ENCODE measurements at places on chromosomes 16 and 17. TPM values are rescaled to one million over a fixed set of nuclear protein-coding genes. Genes with fewer than 3 reads are reported as not detected.

- no peak for DNase-seq
Measured at GRCh38 chr16:53415504-53415903, 18.8 kb upstream of the RBL2 start.

DNA sequence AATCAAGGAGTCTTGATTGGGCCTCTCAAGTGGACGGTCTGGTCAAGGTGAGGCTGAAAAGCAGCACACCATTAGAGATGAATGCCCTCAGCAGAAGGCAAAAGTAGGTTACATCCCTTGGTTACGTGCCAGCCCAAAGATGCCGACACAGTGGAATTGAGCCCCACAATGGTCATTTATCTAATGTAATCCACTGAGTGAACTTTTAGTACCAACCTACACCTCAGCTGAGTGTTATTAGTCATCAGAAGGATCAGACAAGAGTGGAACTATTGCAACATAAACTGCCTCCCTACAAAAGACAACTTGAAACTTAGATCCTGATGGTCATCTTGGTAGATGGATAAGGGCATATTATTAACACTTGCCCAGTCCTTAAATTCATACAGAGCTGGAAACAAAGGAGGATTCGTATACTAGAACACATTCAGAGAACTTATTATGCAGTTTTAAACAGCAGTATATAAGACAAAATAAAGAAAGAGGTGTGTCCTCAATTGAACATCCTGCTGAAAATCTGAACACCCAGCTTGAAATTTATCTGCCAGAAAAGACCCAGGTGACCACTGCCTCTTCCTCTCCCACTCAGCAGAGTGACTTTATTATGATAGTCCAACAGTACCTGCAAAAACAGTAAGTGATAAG is 2.8 kb downstream of the DCUN1D3 start:
- DNase-seq, result no peak

DNA sequence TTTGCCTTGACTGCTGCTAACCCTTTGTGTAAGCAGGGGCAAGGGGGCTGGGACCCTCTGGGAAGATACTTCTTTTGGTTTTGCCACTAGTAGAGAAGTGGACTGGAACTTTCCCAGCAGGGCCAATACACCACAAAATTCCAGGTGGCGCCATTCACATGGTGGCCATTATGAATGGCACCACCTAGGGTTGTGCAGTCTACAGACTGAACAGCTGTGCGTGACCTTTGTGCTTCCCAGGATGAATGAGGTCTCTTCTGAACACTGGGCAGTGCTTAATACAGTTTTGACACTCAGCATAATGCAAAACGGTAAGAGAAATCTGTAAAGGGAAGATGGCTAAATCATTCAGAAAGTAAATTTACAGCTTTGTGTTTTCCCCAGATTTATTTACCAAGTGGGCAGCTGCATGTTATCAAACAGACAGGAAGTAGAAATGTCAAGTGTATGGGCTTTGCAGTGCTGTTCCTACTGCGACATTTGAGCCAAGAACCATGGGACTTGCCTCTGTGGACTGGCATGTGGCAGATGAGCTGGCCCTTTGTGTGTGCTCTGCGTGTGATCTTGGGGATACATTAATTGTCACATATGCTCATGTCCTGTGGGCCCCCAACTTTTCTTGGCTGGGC is 9.2 kb downstream of the SYT17 start:
- no peak for DNase-seq

DNA sequence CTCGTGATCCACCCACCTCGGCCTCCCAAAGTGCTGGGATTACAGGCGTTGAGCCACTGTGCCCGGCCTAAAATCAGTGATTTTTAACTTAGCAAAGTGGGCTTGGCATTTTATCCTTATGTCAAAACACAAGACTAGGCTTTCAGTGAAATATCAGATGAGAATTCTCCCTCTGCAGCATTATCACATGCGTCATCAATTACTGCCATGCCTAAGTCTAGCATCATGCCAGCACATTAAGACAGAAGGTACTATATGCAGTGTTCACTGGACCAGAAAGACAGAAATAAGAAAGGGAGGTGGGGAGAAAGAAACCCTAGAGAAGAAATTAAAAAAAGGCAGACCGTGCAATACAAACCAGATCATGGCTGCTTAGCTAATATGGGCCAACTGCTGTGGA is 29.8 kb downstream of the GPATCH8 start:
- no peak for DNase-seq

DNA sequence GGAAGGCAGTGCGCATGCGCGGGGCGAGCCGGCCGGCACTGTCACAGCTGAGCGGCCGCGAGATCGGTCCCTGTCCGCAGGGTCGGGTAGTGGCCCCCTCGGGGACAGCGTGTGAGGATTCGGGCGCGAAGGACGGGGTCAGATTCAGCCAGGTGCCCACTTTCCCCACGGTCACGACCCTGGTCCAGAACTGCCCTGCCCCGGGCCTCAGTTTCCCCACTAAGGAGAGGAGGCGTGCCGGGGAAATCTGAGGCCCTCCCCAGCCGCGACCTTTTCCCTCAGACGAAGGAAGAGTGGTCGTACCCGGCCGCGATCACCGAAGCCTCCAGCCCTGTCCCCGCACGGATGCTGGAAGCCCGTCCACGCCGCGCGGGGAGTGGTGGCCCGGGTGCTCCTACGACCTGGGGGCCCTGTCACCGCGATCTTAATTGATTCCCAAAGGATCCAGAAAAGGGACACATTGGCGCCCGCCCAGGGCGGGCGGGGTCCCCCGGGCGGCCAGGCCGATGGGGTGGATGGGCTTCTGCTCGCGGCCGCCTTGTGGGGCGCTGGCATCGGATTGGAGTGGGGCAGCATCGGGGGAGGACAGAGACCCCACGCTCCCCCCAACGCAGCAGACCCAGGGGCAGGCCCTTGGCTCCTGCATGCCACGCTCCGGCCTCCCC is 57.7 kb downstream of the SRL start:
- DNase-seq, result no peak

- DNase-seq, result no peak
Measured at GRCh38 chr17:46977348-46977747, 1.7 kb downstream of the RPRML start.

GRCh38 chr17:3276126-3276525 is 22.0 kb downstream of the OR3A1 start:
- no peak for DNase-seq

DNA sequence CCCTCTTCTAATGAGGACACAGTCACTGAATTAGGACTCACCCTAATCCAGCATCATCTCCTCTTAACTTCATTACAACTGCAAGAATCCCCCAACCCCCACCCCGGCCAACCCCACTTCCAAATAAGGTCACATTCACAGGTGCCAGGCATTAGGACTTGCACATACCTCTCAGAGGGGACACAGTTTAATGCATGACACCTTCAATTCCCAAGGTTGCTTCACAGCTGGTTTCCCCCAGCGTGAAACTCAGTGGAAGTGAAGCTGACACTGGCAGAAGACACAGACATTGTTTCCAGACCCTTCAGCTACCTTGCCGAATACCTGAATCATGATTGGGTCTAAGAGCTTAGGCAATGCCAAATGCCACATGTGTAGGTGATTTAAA is 217.0 kb upstream of the DYNLRB2 start:
- DNase-seq, result no peak

GRCh38 chr17:15287538-15288267 is 22.6 kb upstream of the PMP22 start:
- DNase-seq, result no peak

- DNase-seq, result no peak
Measured at GRCh38 chr16:67120025-67120424, 10.3 kb downstream of the PHAF1 start.

GRCh38 chr16:80433623-80434022 is 107.2 kb upstream of the DYNLRB2 start:
- DNase-seq, result no peak

GRCh38 chr17:21452377-21453143 is 76.4 kb downstream of the KCNJ12 start:
- DNase-seq, result peak; percentile 17

DNA sequence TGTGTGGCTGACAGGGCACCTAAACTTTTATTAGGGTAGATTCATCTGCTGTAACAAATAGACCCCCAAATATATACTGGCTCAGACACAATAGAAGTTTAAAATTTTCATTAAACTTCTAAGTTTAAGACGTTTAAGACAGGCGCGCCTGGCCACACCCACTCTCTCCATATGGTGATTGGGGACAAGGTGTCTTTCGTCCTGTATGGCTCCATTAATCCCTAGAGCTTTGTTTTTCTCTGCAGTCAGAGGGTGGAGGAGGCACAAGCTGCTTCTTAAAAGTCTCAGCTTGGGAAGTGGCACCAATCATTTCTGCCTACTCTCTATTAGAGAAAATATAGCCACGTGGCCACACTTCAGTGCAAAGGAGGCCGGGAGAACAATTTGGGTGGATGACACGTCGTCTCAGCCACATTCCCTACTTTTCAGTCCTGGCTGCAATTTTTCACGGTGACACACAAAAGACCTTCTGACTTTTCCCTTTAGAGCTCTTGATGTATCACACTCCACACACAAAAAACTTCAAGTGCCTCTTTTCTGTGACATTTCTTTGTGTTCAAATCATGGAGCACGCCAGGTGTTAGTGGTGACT is 125.5 kb upstream of the CACNG3 start:
- no peak for DNase-seq

GRCh38 chr16:3878610-3879009 is 1.9 kb downstream of the CREBBP start:
- no peak for DNase-seq

GRCh38 chr17:73803964-73804435 is 159.8 kb upstream of the SDK2 start:
- DNase-seq, result no peak

- DNase-seq, result no peak
Measured at GRCh38 chr16:59878479-59878878, 1144.4 kb upstream of the GOT2 start.

DNA sequence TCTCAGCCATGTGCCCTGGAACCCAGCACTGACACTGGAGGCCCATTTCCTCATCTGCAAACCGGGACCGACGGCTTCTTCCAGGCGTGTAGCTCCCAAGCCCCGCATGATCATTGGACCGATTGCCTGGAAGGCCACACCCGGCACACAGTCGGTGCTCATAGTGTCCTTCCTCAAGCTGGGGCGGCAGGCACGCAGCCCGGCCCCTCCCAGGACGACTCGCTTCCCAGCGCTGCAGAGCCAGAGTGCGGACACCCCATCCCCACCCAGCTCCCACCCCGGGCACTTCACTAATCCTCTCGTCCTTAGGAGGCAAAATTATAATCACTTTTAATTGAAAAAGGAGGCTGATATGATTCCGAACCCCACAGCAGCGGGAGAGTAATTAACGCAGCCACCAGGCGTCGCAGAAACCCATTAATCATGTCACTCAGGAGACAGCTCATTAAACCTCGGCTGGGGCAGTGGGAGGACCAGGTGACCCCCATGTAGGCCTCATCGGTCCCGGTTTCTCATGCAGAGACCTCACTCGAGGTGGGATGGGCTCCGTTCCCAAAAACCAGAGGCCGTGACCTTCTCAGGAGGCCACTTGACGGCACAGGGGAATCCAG is 33.1 kb downstream of the ZNF469 start:
- no peak for DNase-seq

- DNase-seq, result no peak
Measured at GRCh38 chr16:8299635-8300034, 290.7 kb downstream of the TMEM114 start.

DNA sequence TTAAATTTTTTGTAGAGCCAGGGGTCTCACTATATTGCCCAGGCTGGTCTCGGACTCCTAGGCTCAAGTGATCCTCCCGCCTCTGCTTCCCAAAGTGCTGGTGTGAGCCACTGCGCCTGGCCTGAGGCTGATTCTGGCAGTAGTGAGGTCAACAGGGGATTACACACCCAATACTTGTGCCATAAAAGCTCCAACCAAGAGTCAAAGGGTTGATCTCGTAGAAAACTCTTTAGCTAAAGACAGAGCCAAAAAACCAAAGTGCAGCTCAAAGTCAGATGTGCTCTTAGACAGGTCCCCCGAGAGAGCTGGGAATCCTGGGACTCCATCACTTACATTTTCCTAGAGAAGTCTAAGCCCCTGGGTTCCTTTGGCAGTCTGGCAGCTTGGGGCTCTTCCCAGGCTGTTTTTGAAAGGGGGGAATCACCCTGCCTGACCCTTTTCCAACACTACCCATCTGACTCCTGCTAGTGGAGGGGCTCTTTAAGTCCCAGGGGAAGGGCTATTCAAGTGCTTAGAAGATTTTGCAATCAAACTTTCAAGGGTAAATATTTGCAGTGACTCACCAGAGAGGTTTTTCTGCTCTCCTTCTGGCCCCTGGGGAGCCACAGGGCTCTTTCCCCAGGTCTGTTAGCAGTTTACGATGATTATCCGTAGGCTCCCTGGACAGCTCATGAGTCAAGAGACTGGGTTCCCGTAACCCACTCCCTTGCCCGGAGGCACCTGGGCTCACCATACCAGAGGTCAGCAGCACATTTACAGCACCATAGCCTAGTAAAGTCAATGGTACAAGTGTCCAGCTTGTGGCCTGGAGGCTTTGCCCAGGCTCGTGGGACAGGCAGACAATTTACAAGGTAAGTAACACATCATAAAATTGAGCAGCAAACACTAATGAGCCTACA is 408.7 kb downstream of the SLC39A11 start:
- DNase-seq, result no peak

DNA sequence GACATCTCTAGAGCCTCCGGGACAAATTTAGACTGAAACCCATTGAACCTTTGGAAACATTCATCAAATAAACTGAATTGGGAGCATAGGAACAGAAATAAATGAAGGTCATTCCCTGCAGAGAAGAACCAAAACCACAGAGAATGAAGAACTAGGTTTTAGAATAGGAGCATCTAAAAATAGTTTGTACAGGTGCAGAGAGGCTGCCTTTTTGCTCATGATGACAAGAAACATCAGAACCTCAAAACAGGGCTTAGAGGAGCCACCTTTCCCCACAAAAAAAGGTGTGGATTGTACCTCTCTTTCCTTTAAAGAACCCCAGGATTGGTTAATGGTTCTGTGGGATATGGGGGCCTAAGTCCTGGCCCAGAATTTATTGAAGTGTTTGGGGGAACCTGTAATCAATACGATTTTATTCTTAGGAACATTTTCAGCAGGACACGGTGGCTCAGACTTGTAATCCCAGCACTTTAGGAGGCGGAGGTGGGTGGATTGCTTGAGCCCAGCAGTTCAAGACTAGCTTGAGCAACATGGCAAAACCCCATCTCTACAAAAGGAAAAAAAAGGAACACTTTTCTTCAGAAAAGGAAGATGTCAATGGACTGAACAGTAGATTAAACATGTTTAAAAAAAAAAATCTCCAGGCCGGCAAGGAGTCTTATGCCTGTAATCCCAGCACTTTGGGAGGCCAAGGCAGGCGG is 37.7 kb upstream of the SLC47A1 start:
- DNase-seq, result no peak

GRCh38 chr17:43832168-43832975 is 574 bp downstream of the MPP3 start:
- DNase-seq, result no peak

GRCh38 chr17:56754523-56755208 is 79.1 kb downstream of the C17orf67 start:
- DNase-seq, result no peak

The PRSS27 gene
- 3.2 TPM for total RNA-seq

The IL17C gene
- not detected for total RNA-seq

The ETV4 gene
- 0.32 TPM for total RNA-seq

The KRTAP4-3 gene
- total RNA-seq, result not detected

The STAT5B gene
- 207 TPM for total RNA-seq

The PERCC1 gene
- total RNA-seq, result 0.27 TPM

Measured in activated naive CD4-positive, alpha-beta T cell treated with anti-CD3 and anti-CD28 coated beads, Interleukin-2, amount 50 U/mL, for 72 hours (primary cell).